SJSA1 (cell line): ENCODE measurements at places on chromosomes 5 and 9. TPM values are rescaled to one million over a fixed set of nuclear protein-coding genes. Genes with fewer than 3 reads are reported as not detected.

FSTL4 gene
- 2.1 and 3.6 TPM in 2 replicates for total RNA-seq

CD180 gene
- total RNA-seq: not detected in 2 replicates

ZNF883 gene
- 0.05 TPM in 1 of 2 replicates, not detected in the other for total RNA-seq

ABO gene
- total RNA-seq: not detected in 2 replicates

PGM5 gene
- total RNA-seq: 0.03 TPM in 1 of 2 replicates, not detected in the other

ARL10 gene
- total RNA-seq: 2.4 and 2.5 TPM in 2 replicates

AK8 gene
- 0.13 TPM in 1 of 2 replicates, not detected in the other for total RNA-seq

MRPL36 gene
- total RNA-seq: 72.8 and 96.3 TPM in 2 replicates
